NCI-H226 (cell line): ENCODE measurements at places on chromosomes 3 and 15.
A peak's percentile ranks its signal among the peaks of the same experiment; 100 is the strongest.

GRCh38 chr15:29452881-29453731 is 183.5 kb upstream of the NSMCE3 start:
- DNase-seq: no peak

GRCh38 chr15:73712107-73712506 is 27.9 kb downstream of the CD276 start:
- peak; percentile 37 for DNase-seq

GRCh38 chr3:127544803-127545201 is 45.7 kb downstream of the TPRA1 start:
- no peak for DNase-seq

GRCh38 chr3:172057059-172057458 is 17.7 kb downstream of the FNDC3B start:
- DNase-seq: no peak

GRCh38 chr3:50405249-50405648 is 45.9 kb upstream of the TMEM115 start:
- DNase-seq: no peak
